Frontal cortex (tissue), 4 donors: ENCODE measurements at places on chromosomes 6 and 20. TPM values are rescaled to one million over a fixed set of nuclear protein-coding genes. Genes with fewer than 3 reads are reported as not detected.

The MLN gene
- not detected for total RNA-seq

The HLA-DMB gene
- 0.82 TPM for total RNA-seq

The ARMC2 gene
- total RNA-seq = 16.3 TPM

The DYNLT2 gene
- 2.0 TPM for total RNA-seq

The KPNA5 gene
- 52.6 TPM for total RNA-seq

The RGS19 gene
- 7.7 TPM for total RNA-seq

The YTHDF1 gene
- 20.4 TPM for total RNA-seq

The C2 gene
- 3.7 TPM for total RNA-seq

The FOXP4 gene
- total RNA-seq = 0.82 TPM

The SAPCD1 gene
- 0.82 TPM for total RNA-seq

The LPA gene
- total RNA-seq = 1.2 TPM

The HAO1 gene
- total RNA-seq = under 0.01 TPM

The BNIP5 gene
- total RNA-seq = under 0.01 TPM

The PRSS35 gene
- total RNA-seq = 2.0 TPM

The IPCEF1 gene
- total RNA-seq = 10.6 TPM
